ENCODE measurements at places on chromosomes 6 and 20. TPM values are rescaled to one million over a fixed set of nuclear protein-coding genes. Genes with fewer than 3 reads are reported as not detected.
A peak's percentile ranks its signal among the peaks of the same experiment; 100 is the strongest.

GRCh38 chr6:90472716-90473115 is 114.2 kb downstream of the MAP3K7 start:
- no peak for DNase-seq
- H3K4me1 ChIP-seq, result peaks cover 22% of the 10 kb centered on the region
- H3K27me3 ChIP-seq, result no peaks in the 10 kb centered on the region
- H3K4me3 ChIP-seq, result no peak overlapping the region
- no peaks in the 10 kb centered on the region for H3K36me3 ChIP-seq

DNA sequence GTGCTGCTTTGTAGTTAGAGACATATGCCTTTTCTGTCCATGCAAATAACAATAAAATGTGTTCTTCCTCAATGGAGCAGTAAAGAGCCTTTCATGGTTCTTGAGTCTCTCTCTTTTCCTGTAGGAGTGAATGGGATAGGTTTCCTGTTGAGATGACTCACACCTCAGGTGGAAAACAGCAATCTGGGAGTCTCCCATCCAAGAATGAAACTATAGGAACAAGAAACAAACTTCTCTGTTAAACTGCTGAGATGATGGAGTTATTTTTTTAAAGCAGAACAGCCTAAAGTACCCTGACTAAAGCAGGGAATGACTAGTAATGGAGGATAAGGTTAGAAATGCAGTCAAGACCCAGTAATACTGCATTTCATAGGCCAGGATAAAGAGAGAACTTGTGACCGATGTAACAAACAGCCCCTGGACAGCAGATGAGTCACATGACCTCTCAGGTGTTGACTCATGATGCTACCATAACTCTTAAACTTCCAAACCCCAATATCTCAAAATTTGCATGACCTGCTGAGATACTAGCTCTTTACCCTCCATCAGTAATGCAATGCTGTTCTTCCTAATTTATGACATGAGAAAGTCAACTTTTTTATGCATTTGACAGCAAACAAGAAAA is 548.9 kb downstream of the CBLN4 start:
- no peak overlapping the region for H3K4me3 ChIP-seq
- H3K4me1 ChIP-seq, result no peaks in the 10 kb centered on the region
- DNase-seq, result no peak
- no peaks in the 10 kb centered on the region for H3K36me3 ChIP-seq

DNA sequence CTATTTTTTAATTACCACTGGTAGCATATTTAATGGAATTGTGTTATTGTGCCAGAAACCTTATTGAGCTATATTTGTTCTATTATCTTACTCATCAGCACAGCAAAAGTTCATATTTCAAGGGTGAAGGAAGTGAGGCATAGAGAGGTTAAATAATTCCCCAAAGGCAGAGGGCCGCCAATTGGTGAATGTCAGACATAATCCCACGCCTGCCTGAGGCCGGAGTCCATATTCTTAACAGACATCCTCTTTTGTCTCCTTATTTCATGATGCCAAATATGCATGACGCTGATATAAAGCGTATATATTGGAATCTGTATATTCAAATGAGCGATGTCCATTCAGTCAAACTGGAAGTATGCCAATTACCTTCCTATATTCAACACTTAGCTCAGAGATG is 505.0 kb upstream of the SLC35B3 start:
- no peaks in the 10 kb centered on the region for H3K36me3 ChIP-seq
- H3K27me3 ChIP-seq, result no peaks in the 10 kb centered on the region
- no peak overlapping the region for H3K4me3 ChIP-seq
- H3K27ac ChIP-seq, result no peak overlapping the region

- H3K27me3 ChIP-seq, result no peaks in the 10 kb centered on the region
- no peaks in the 10 kb centered on the region for H3K4me1 ChIP-seq
- no peak overlapping the region for H3K27ac ChIP-seq
- no peak for DNase-seq
- no peaks in the 10 kb centered on the region for H3K36me3 ChIP-seq
- no peak overlapping the region for H3K4me3 ChIP-seq
Observed at GRCh38 chr6:79431537-79431933, 105.7 kb downstream of the LCA5 start.

GRCh38 chr6:118644007-118644406 is 7.4 kb downstream of the CEP85L start:
- H3K27ac ChIP-seq, result no peak overlapping the region
- H3K27me3 ChIP-seq, result no peaks in the 10 kb centered on the region
- H3K4me3 ChIP-seq, result no peak overlapping the region
- peaks cover 90% of the 10 kb centered on the region for H3K4me1 ChIP-seq
- no peak for DNase-seq

DNA sequence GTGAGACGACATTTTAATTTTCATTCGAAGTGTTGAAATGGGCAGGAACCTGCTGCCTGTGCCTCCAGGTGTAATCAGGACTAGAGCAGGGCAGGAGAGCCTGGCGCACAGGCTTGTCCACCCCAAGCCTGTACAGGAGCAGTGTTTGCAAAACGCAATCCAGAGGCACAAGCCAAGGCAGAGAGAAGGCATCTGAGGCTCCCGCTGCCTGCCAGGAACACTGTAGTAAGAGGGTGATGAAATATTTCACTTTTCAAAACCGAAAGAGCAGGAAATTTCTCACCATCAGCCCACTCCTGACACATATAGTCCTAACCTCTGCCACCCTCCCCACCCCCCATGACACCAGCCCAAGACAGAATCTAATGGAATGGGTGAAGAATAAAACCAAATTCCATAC is 132.5 kb downstream of the RTN4IP1 start:
- no peaks in the 10 kb centered on the region for H3K4me1 ChIP-seq
- no peaks in the 10 kb centered on the region for H3K27me3 ChIP-seq
- H3K4me3 ChIP-seq, result no peak overlapping the region

DNA sequence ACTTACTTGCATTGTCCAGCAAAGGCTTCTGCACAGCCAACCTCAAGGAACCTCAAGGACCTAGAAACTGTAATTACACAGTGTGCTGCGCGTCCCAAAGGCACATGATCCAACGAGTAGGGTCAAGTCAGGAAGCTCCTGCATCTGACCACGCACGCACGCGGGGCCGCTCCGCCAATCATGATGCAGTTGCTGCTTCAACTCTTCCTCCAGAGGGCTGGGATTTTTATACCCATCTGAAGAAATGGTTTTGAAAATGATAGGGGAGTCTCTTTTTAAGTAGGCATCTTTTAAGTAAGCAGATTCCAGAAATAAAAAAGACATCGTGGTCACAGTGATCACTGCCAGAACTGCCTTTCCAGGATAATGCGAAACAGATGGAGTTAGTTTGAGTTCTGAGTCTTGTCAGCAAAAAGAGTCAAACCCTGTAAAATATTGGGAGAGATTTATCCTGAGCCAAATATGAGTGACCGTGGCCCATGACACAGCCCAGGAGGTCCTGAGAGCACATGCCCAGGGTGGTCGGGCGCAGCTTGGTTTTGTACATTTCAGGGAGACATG is 34.0 kb downstream of the KIF25 start:
- no peak overlapping the region for H3K4me3 ChIP-seq
- peak; percentile 41 for DNase-seq
- H3K36me3 ChIP-seq, result no peaks in the 10 kb centered on the region
- H3K27me3 ChIP-seq, result no peaks in the 10 kb centered on the region

GRCh38 chr6:43868467-43868866 is 98.5 kb downstream of the VEGFA start:
- H3K4me3 ChIP-seq, result no peak overlapping the region
- H3K27me3 ChIP-seq, result no peaks in the 10 kb centered on the region

GRCh38 chr6:85418059-85418458 is 31.8 kb upstream of the NT5E start:
- H3K4me1 ChIP-seq, result no peaks in the 10 kb centered on the region
- H3K36me3 ChIP-seq, result no peaks in the 10 kb centered on the region
- no peaks in the 10 kb centered on the region for H3K27me3 ChIP-seq
- H3K4me3 ChIP-seq, result no peak overlapping the region
- H3K27ac ChIP-seq, result no peak overlapping the region
- no peak for DNase-seq

GRCh38 chr20:11267762-11268335 is 594.0 kb upstream of the JAG1 start:
- H3K4me3 ChIP-seq, result no peak overlapping the region
- no peaks in the 10 kb centered on the region for H3K36me3 ChIP-seq
- H3K27ac ChIP-seq, result no peak overlapping the region
- DNase-seq, result no peak
- H3K4me1 ChIP-seq, result no peaks in the 10 kb centered on the region

DNA sequence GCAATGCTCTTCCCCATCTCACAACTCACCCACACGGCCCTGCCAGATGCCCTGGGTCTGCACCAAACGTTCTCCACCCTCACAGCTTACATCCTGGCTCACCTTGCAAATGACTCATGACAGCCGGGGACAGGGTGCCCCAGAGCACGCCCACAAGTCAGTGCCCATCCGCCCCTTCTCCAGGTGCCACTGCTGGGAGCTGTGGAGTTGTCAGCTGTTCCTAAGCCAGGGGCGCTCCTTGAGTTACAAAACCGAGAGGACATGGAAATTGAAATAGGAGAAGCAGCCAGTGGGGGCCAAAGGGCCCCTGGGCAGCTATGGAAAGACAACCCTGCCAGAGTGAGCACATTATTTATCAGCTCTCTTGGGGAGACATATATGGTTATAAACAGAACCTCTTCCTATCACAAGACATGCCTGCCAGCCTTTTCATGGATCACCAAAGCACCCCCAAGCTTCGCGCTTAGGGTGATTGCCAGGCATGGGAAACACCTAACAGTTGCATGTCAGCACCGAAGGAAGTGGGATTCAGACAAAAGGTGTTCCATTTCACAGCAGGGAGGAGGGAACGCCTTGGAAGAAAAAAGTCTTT is 236.8 kb downstream of the LY86 start:
- peaks cover 29% of the 10 kb centered on the region for H3K4me1 ChIP-seq
- no peaks in the 10 kb centered on the region for H3K27me3 ChIP-seq
- no peak for DNase-seq
- no peak overlapping the region for H3K27ac ChIP-seq
- no peaks in the 10 kb centered on the region for H3K36me3 ChIP-seq

GRCh38 chr6:116403205-116403604 is 32.5 kb downstream of the DSE start:
- no peaks in the 10 kb centered on the region for H3K36me3 ChIP-seq
- DNase-seq, result no peak
- no peak overlapping the region for H3K27ac ChIP-seq
- peaks cover 95% of the 10 kb centered on the region for H3K4me1 ChIP-seq
- H3K27me3 ChIP-seq, result no peaks in the 10 kb centered on the region

GRCh38 chr6:135096403-135097130 is 41.9 kb upstream of the HBS1L start:
- H3K4me1 ChIP-seq, result no peaks in the 10 kb centered on the region
- no peaks in the 10 kb centered on the region for H3K36me3 ChIP-seq
- no peak for DNase-seq
- no peak overlapping the region for H3K4me3 ChIP-seq
- H3K27ac ChIP-seq, result no peak overlapping the region

DNA sequence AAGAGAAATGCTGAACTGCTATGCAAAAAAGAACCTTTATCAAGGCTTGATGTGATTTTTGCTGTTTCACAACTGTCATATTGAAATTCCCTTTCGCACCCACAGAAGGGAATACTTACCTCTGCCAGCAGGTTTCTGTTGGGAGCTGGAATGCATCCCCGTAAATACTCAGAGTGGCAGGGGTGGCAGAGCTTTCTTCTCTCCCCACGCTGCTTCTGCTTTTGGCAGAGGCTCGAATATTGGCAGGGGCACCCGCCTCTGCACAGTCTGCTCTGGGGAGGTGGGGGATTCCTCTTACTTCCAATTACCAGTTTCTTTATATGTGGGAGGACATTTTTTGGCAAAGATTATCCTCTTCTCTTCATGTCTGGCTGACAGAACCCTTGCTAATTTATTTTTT is 28.4 kb downstream of the TMEM200A start:
- H3K4me1 ChIP-seq, result no peaks in the 10 kb centered on the region
- no peaks in the 10 kb centered on the region for H3K36me3 ChIP-seq
- H3K27me3 ChIP-seq, result no peaks in the 10 kb centered on the region
- DNase-seq, result no peak

- no peaks in the 10 kb centered on the region for H3K4me1 ChIP-seq
- H3K27me3 ChIP-seq, result no peaks in the 10 kb centered on the region
- H3K36me3 ChIP-seq, result no peaks in the 10 kb centered on the region
- no peak overlapping the region for H3K27ac ChIP-seq
- no peak overlapping the region for H3K4me3 ChIP-seq
Observed at GRCh38 chr6:136398453-136398852, 108.8 kb upstream of the BCLAF1 start.

Gene C2
- 173 TPM for total RNA-seq

Gene ARMC12
- total RNA-seq, result 0.97 TPM

Gene HSPA1L
- 3.4 TPM for total RNA-seq

Gene BMP6
- total RNA-seq, result 6.5 TPM

Gene PRSS16
- total RNA-seq, result 0.77 TPM

Gene CYP24A1
- total RNA-seq, result not detected

Gene HM13
- total RNA-seq, result 122 TPM

Gene TUBB1
- total RNA-seq, result 20.2 TPM

Gene MEP1A
- 0.42 TPM for total RNA-seq

Measured in spleen (tissue), 13 donors.